ENCODE measurements at places on chromosomes 5 and 9. TPM values are rescaled to one million over a fixed set of nuclear protein-coding genes. Genes with fewer than 3 reads are reported as not detected.

DNA sequence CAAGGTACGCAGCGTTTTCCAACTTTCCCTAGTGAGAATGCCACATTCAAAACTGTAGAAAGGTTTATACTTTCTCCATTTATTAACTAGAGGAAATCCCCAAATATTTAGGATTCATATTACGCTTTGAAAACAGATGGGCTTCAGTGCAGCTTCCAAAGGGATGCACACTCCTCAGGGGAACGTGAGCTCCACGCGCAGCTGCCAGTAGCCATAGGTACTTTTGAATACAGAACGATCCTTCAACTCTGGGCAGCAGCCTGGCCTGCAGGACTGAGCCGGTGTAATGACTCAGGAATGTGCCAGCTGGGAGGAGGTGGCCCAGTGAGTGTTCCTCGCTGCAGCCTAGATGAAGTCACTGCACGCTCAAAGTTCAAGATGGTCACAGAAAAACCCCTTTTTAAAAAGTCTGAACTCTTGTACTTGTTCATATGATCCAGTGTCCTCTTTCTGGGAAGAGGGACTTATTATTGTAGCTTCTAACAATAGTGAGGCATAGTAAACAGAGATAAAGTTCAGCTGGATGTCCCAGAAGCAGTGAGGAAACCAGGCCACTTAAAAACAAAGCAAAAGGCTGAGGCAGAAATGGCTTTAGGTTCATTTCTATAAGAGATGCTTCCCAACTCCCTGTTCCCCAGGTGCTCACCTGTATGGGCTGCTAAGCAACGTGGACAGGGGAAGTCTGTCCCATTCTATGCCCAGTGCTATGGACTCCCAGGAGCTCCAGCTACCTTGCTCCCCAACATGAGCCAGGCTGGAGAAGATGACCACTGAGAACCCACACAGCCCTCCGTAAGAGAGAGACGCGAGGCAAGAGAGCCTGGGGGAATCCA lies 130.0 kb downstream of the LHFPL2 start:
- no peaks in the 10 kb centered on the region for H3K27me3 ChIP-seq
- DNase-seq, result peak; percentile 86
- H3K27ac ChIP-seq, result peak overlapping the region; percentile 95
- no peak overlapping the region for H3K4me3 ChIP-seq
- no peaks in the 10 kb centered on the region for H3K36me3 ChIP-seq
- peaks cover 29% of the 10 kb centered on the region for H3K4me1 ChIP-seq

DNA sequence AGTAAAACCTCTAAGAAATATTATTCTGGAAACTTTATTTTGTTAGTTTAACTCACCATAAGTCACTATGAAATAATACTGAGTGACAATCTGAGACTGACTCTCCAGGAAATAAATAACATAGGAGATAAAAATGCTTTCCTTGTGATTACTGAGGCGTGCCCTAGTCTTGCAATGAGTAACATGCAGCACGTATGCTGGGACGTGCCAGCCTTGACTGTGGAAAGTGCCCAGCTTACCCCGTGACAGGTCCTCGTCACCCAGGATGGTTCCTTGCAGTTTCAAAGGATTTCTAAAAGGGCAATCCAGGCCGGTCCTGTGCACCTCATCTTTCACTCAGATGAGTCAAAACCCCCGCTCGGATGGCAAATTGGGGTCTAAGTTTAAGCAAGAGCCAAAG lies 720.8 kb upstream of the ADAMTS16 start:
- no peaks in the 10 kb centered on the region for H3K4me1 ChIP-seq
- H3K27me3 ChIP-seq, result no peaks in the 10 kb centered on the region
- H3K4me3 ChIP-seq, result no peak overlapping the region

GRCh38 chr5:31362931-31363568 lies 168.8 kb downstream of the DROSHA start:
- H3K27ac ChIP-seq, result no peak overlapping the region
- H3K4me3 ChIP-seq, result no peak overlapping the region
- H3K27me3 ChIP-seq, result no peaks in the 10 kb centered on the region
- H3K4me1 ChIP-seq, result no peaks in the 10 kb centered on the region
- no peak for DNase-seq

GRCh38 chr9:35035851-35036701 lies 36.3 kb downstream of the VCP start:
- H3K4me3 ChIP-seq, result no peak overlapping the region
- H3K36me3 ChIP-seq, result no peaks in the 10 kb centered on the region
- no peak overlapping the region for H3K27ac ChIP-seq
- H3K4me1 ChIP-seq, result no peaks in the 10 kb centered on the region
- DNase-seq, result no peak

- H3K27ac ChIP-seq, result no peak overlapping the region
- H3K27me3 ChIP-seq, result no peaks in the 10 kb centered on the region
- no peak for DNase-seq
- no peaks in the 10 kb centered on the region for H3K36me3 ChIP-seq
- no peak overlapping the region for H3K4me3 ChIP-seq
- H3K4me1 ChIP-seq, result no peaks in the 10 kb centered on the region
Measured at GRCh38 chr5:33367416-33367815, 73.3 kb upstream of the TARS1 start.

GRCh38 chr9:134870301-134870694 lies 10.3 kb upstream of the FCN2 start:
- H3K27me3 ChIP-seq, result no peaks in the 10 kb centered on the region
- no peak overlapping the region for H3K27ac ChIP-seq
- no peaks in the 10 kb centered on the region for H3K4me1 ChIP-seq
- H3K36me3 ChIP-seq, result no peaks in the 10 kb centered on the region
- H3K4me3 ChIP-seq, result no peak overlapping the region

DNA sequence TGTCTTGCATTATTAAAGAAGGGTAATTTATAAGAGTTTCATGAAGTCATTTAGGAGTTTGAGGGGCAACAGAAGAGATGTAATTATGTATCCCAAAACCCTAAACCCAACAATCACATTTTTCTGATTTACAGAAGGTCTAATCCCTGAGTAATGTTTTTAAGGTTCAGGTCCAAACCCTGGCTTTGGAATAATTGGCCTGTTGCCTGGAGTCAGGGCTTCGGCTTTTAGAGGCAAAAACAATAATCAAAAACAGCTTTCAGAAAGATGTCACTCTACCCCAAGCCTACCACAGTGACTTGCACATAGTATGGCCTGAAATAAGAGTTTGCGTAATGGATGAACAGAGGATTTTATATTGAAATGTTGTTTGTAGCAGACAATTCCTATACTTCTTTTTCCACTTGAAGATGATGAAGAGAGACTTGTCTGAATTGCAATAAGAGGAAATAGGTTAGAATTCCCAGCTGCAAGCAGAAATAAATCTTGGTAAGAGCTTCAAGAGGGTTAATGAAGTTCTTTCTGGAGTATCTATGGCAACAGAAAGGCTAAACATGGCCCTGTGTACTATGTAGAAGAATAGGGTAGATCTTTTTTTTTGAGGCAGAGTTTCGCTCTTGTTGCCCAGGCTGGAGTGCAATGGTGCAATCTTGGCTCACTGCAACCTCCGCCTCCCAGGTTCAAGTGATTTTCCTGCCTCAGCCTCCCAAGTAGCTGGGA lies 152.0 kb downstream of the GPBP1 start:
- H3K27me3 ChIP-seq, result no peaks in the 10 kb centered on the region
- no peak for DNase-seq

DNA sequence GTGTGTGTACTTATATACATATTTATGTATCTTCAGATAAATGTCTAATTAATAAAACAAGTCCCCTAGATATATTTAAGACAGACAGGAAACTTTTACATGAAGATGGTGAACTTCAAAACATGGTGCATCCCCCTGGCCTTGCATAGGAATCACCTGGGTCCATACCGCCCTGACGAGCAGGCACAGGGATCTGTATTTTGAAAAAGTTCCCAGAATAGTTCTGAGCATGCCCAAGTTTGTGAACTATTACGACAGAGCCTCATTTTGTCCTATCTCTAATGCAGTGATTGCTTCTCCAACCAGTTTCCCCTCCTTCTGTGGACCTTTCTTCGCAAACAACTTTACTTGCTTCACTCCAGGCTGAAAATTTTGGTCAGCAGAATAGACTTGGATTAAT lies 98.1 kb downstream of the APBA1 start:
- no peak overlapping the region for H3K27ac ChIP-seq
- no peaks in the 10 kb centered on the region for H3K27me3 ChIP-seq
- no peaks in the 10 kb centered on the region for H3K4me1 ChIP-seq
- H3K36me3 ChIP-seq, result no peaks in the 10 kb centered on the region
- H3K4me3 ChIP-seq, result no peak overlapping the region

DNA sequence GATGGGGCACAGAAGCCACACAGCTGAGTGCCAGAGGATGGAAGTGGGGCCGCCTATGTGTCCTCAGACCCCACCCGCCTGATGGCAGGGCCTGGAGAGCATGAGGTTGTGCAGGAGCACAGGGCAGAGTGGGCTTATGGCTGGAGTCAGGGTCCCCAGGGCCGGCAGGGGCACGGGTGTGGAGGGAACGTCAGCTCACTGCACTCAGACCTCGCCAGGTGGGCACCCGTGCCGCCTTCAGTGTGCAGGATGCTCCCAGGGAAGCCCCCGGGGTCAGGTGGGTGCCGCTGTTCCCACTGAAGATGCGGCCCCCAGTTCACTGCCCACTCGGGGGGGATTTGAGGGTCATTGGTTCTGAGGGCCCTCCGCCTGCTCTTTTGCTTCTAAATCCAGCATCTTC lies 34.9 kb downstream of the EXOC3 start:
- H3K27ac ChIP-seq, result no peak overlapping the region
- H3K4me3 ChIP-seq, result no peak overlapping the region
- peaks cover 11% of the 10 kb centered on the region for H3K4me1 ChIP-seq
- H3K36me3 ChIP-seq, result no peaks in the 10 kb centered on the region
- H3K27me3 ChIP-seq, result peaks cover 3% of the 10 kb centered on the region

- peaks cover 43% of the 10 kb centered on the region for H3K4me1 ChIP-seq
- H3K4me3 ChIP-seq, result peak overlapping the region; percentile 28
- no peaks in the 10 kb centered on the region for H3K27me3 ChIP-seq
- no peaks in the 10 kb centered on the region for H3K36me3 ChIP-seq
Measured at GRCh38 chr9:33167972-33168461, 881 bp upstream of the B4GALT1 start.

GRCh38 chr9:33223696-33224095 lies 16.3 kb upstream of the SPINK4 start:
- H3K4me3 ChIP-seq, result no peak overlapping the region
- peaks cover 4% of the 10 kb centered on the region for H3K4me1 ChIP-seq
- H3K27me3 ChIP-seq, result no peaks in the 10 kb centered on the region
- no peaks in the 10 kb centered on the region for H3K36me3 ChIP-seq
- DNase-seq, result no peak

GRCh38 chr5:78280261-78280660 lies 14.2 kb downstream of the AP3B1 start:
- no peaks in the 10 kb centered on the region for H3K27me3 ChIP-seq
- no peak overlapping the region for H3K4me3 ChIP-seq
- H3K27ac ChIP-seq, result no peak overlapping the region
- no peaks in the 10 kb centered on the region for H3K4me1 ChIP-seq

The NUTM2F gene
- 0.87 TPM for total RNA-seq

The ZNF462 gene
- 27.5 TPM for total RNA-seq

The FGD3 gene
- 5.8 TPM for total RNA-seq

The TTC39B gene
- 19.3 TPM for total RNA-seq

The RECK gene
- total RNA-seq, result 15.3 TPM

The NR3C1 gene
- total RNA-seq, result 53.2 TPM

Data from hepatocyte (in vitro differentiated cells).